Stimulated activated CD8-positive, alpha-beta memory T cell treated with anti-CD3 and anti-CD28 coated beads, Interleukin-4, amount 100 ng/mL, for 48 hours (primary cell): ENCODE measurements at places on chromosomes 13 and 19.

DNA sequence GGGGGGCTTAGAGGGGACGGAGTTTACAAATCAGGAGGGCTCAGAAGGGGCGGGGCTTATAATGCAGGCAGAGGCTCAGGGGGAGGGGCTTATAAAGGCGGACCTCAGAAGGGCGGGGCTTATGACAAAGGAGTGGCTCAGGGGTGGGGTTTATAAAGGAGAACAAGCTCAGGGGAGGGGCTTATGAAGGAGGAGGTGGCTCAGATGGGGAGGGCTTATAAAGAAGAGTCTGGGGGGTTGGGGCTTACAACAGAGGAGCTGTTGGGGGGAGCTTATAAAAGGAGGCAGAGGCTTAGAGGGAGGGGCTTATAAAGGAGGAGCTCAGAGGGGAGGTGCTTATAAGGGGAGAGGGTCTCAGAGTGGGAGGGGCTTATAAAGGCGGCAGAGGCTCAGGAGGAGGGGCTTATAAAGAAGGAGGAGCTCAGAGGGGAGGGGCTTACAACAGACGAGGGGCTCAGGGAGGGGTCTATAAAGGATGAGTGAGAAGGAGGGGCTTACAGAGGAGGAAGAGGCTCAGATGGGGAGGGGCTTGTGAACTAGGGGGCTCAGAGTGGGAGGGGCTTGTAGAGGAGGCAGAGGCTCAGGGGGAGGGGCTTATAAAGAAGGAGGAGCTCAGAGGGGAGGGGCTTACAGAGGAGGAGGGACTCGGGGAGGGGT, 1.0 kb downstream of the SMIM24 start:
- peak; percentile 66 for DNase-seq

GRCh38 chr19:1170938-1171754, 2.9 kb downstream of the SBNO2 start:
- no peak for DNase-seq

- DNase-seq, result no peak
Measured at GRCh38 chr19:391207-391557, 17.8 kb downstream of the C2CD4C start.

- DNase-seq, result no peak
Measured at GRCh38 chr13:77391475-77391874, 64.6 kb upstream of the MYCBP2 start.

- DNase-seq, result no peak
Measured at GRCh38 chr13:26813321-26813979, 52.9 kb upstream of the GPR12 start.

DNA sequence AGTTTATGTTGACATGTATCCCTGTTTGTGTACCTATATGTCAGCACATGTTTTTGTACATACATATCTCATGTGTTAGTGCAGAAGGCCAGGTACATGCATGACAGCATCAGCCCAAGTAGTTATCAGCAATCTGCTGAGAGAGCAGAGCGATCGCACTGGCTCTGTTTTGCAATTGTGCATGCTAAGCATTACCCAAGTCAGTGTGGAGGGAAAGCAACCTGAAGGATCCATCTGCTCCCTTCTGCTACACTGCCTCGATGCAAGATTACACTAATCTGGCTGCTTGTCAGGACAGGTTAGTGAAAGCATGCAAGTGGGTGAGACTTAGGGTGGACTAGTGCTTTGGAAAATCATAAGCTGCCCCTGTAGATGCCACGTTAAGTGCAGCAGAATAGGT, 211.8 kb downstream of the PCCA start:
- no peak for DNase-seq

- no peak for DNase-seq
Measured at GRCh38 chr13:22114630-22115311, 443.9 kb downstream of the FGF9 start.

DNA sequence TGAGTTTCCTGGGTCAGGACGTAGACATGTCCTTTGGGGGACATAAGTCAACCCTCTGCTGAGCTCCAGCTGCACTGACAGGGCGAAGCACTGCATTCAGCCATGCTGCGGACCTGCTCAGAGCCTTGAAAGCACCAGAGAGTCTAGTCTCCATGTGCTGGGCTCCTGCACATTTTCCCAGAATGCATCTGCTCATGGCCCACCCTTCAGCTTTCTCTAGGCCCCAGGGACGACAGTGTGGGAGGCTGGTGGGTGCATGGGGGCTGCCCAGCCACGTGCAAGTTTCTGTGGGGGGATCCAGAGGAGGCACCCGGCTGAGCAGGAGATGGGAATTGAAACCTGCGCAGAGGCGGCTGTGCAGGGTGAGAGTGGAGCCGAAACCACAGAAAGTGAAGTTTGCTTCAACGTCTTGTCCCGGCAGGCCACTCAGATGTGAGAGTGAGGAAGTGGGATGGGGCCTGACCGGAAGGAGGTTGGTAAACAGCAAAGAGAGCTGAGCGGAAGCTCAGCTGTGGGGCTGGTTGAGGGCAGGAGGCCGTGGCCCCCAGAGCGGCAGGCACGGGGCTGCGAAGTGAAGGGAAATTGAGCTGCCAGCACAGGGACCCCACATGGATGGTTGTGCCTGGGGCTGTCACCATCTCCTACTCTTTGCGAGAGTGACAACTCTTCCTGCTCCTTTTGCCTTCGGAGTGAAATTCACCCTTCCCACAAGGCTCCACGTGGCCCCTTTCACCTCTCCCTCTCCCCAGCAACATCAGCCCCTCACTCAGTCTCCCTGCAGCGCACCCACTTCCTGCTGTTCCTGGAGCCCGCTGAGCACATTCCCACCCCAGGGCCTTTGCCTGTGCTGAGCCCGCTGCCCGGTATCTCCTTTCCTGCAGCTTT, 11.8 kb downstream of the PGLS start:
- peak; percentile 78 for DNase-seq

GRCh38 chr13:43111559-43112400, 88.4 kb downstream of the DNAJC15 start:
- DNase-seq, result no peak

GRCh38 chr13:38483623-38484022, 134.0 kb downstream of the UFM1 start:
- DNase-seq, result no peak

- no peak for DNase-seq
Measured at GRCh38 chr13:53326716-53327115, 298.1 kb downstream of the OLFM4 start.

GRCh38 chr13:44904967-44905366, 84.3 kb downstream of the NUFIP1 start:
- no peak for DNase-seq

- no peak for DNase-seq
Measured at GRCh38 chr19:2944403-2944774, 382 bp downstream of the ZNF77 start.

- no peak for DNase-seq
Measured at GRCh38 chr19:17743874-17744580, 7.2 kb upstream of the FCHO1 start.

DNA sequence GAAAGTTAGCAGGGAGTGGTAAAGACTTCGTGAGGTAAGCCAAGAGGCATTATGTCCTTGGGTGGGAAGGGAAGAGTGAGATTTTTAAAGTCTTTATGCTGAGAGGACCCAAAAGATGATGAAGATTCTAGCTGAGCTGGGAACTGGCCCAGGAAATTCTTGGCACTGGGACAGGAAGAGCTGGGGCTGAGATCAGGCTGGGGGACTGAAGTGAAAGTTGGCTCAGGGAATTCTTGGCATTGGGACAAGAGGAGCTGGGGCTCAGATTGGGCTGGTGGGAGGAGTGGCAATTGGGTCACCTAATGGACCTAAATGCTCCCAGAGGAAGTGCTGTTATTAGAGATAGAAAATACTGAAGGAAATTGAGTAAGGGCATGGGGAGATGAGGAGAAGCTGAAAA, 8.8 kb downstream of the SCEL start:
- DNase-seq, result no peak

- no peak for DNase-seq
Measured at GRCh38 chr13:44661936-44662335, 85.8 kb upstream of the TSC22D1 start.

DNA sequence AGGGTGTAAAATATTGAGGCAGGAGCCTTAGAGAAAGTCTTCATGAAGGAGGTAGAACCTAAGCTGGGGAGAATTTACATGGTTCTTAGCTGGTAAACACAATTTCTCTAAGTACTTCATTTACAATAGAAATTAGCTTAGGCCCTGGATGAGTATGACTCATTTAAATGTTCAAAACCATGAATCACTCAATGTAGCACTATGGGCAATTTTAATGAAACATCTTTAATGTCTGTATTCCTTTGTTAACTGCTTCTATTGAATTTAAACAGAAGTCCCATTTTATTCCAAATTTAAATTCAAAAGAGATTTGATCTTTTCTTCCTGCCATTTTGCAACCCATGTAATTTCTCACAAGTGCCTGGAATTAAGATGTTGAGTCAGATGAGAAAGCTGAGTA, 252.1 kb downstream of the RFC3 start:
- no peak for DNase-seq

DNA sequence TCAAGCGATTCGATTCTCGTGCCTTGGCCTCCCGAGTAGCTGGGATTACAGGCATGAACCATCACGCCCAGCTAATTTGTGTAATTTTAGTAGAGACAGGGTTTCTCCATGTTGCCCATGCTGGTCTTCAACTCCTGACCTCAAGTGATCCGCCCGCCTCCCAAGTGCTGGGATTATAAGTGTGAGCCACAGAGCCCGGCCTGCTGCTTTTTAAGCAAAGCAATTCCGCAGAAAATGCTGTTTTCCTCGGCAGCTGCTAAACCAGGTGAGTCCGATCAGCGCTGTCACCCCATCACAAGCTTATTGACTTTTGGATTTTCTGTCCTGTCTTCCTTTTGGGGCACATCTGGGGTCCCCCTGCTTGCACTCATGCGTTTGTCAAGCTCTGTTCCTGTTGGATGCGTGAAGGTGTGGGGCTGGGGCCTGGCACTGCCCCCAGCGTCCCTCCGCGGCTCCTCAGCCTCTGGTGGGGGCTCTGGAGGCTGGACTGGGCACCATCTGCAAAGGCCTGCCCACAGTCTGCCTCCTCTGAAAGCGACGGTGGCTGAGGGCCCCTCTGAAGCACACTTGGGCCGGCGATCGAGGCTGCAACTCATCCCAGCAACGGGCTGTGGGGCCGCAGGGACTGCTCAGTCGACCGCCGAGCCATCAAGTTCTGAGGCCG, 25.7 kb downstream of the CEBPG start:
- no peak for DNase-seq

GRCh38 chr19:32343550-32344262, 1.7 kb upstream of the ZNF507 start:
- DNase-seq, result no peak

DNA sequence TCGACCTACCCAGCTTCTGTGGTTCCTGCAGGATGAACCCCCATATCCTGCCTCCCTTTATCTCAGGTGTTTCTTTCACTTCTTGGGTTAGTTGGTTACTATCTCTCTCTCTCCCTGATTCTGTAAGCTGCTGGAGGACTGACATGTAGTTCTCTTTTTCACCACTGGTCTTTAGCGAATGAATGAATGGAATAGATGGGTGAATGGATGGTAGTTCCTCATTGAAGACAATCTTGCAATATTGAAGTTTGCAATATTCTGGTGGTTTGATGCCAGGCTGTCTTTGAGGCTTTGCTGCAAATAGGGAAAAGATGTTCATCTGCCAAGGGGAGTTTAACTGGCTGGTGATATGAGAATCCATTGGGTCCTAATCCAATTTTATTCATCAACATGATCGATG, 120.2 kb downstream of the UBL3 start:
- no peak for DNase-seq

DNA sequence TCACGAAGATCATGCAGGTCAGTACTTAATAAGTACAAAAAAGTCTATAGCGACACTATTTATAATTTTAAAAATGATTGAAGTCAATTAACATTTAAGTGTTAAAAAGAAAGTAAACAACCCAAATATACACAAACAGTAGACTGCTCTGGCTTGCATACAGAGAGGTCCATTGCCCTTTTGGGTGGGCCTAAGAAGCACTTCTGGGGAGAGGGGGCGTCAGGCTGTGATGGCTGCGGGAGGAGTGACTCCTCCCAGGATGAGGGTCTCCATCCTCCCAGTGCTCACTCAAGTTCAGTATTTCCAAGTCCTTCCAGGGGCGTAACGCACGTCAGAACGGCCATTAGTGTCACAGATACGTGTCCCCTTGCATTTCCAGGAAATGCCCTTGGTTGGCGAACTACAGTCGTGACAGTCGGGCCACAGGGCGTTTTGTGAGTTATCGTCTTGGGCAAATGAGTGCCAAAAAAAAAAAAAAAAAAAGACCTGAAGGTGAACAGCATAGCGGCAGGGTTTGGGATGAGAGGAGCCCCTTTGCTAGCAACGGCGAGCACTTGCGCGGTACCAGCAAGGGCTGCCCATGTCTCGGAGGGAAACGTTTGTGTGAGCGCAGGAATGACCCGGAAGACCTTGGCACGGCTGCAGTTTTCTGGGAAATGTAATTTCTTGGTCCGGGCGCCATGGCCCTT, at the start of gene SCGB2B2:
TSS of gene SCGB2B2 (minus strand) at position 463 of the 689 bp plus-strand sequence. CDS start 82,596 bp downstream, outside the sequence.
- peak; percentile 72 for DNase-seq

GRCh38 chr13:97134364-97135095, 87.6 kb upstream of the MBNL2 start:
- no peak for DNase-seq

GRCh38 chr19:54231077-54231931, 8.5 kb upstream of the LILRB3 start:
- peak; percentile 94 for DNase-seq

DNA sequence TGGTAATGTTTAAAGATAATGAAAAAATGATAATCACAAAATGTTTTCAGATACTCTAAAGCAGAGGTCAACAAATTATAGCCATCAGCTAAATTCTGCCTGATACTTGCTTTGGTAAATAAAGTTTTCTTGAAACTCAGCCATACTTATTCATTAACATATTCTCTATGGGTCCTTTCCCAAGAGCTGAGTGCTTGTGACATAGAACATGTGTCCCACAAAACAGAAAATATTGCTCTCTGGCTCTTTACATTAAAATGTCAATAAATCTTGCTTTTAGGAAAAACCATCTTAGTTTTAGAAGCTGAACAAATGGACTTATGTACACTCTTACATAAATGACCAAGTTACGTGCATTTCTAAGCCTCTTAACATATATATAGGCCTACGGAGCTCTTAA, 307.1 kb downstream of the DCT start:
- DNase-seq, result no peak

- DNase-seq, result no peak
Measured at GRCh38 chr13:25887962-25888655, 163.7 kb downstream of the SHISA2 start.

DNA sequence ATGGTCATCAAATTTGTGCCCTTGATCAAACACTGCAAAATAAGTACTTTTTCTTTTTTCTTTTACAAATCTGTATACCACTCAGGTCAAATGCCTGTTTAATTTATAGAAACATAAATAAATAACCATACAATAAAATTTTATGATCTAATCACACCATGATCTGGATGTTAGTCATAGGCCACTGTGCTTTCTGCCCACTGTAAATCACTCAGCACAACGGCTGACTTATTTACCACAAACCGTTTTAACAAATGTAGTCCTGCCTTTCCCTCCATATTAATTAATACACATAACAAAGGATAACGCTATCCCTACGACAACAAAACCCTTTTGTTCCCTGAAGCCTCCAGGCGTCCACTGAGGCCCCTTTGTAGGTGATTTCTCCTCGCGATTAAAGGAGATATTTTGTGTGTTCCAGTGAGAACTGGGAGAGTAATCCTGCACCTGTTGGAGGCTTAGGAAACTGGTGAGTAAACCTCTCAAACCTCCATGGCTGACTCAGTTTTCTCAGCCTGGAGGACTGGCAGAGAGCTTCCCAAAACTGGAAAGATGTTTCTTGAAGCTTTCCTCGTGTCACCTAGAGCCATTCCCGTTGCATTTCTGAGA, 477.1 kb upstream of the SGCG start:
- DNase-seq, result no peak

- no peak for DNase-seq
Measured at GRCh38 chr19:19347401-19348110, 26.9 kb downstream of the MAU2 start.
